ENCODE measurements at places on chromosomes 7 and 10.

DNA sequence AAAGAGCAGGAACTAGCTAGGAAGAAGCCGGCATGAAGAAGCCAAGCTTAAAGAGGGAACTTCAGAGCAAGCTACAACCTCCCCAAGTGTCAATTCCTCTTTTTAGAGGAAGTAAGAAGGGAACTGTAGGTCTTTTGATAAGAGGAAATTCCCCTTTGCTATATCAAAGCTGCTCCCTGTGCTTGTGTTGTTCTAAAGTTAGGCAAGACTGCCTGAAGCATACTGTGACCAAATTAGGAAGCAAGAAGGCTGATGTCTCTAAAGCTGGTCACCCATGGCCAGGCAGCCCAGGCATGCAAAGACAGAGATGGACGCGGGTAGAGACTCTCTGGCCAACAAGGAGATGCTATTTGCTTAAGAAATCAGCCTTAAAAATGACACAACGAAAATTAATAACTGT lies 87.9 kb downstream of the RNF216 start:
- no peak for DNase-seq

DNA sequence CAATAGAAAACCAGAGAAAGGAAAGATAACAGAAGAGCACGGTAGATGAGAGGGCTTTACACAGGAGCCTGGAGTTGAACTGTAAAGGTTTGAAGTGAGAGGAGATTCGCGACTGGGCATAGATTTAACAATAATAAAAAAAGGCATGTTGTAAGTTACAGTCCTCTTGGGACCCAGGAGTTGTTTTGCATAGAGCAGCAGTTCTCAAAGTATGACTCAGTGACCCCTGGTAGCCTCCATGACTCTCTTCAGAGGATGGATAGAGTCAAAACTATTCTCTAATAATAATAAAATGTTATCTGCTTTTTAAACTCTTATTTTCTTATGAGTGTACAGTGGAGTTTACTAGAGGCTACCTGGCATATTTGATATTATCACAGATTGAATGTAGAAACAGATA lies 262.3 kb downstream of the SORCS3 start:
- DNase-seq, result no peak

GRCh38 chr7:2787251-2787951 lies 56.7 kb downstream of the GNA12 start:
- no peak for DNase-seq

DNA sequence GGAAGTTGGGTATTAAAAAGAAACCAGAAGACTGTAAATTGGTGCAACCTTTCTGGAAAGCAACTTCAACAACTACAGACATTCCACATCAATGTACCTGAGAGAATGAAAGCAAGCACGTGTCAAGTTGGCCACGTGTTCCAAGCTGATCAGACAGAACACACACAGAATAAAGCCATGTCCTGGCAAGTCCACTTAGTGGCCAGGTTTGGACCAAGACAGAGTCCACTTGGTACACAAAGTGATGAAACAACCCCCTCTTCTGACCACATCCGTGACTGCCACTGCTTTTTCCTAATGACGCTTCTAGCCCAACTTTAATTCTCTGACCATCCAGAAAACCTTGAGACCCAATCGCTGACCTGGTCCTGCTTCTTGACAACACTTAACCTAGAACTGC lies 109.4 kb downstream of the ABLIM1 start:
- no peak for DNase-seq

- DNase-seq, result no peak
Observed at GRCh38 chr7:91356915-91357314, 92.7 kb downstream of the FZD1 start.

DNA sequence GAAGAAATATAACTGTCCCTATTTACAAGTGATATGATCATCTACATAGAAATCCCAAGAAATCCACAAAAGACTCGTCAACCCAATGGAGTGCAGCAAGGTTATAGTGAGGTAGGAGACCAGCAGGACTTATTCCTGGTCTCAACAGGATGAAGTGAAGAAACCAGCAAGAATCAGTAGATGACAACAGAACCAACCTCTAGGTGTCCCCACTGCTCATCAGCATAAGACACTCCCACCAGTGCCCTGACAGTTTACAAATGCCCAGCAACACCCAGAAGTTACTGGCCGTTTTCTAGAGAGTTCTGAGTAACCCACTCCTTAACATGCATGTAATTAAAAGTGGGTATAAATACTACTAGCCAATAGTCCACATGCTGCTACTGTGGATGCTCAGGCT lies 470.5 kb upstream of the LRRTM3 start:
- DNase-seq, result no peak

GRCh38 chr10:71580926-71581325 lies 138.7 kb downstream of the C10orf105 start:
- DNase-seq, result no peak

DNA sequence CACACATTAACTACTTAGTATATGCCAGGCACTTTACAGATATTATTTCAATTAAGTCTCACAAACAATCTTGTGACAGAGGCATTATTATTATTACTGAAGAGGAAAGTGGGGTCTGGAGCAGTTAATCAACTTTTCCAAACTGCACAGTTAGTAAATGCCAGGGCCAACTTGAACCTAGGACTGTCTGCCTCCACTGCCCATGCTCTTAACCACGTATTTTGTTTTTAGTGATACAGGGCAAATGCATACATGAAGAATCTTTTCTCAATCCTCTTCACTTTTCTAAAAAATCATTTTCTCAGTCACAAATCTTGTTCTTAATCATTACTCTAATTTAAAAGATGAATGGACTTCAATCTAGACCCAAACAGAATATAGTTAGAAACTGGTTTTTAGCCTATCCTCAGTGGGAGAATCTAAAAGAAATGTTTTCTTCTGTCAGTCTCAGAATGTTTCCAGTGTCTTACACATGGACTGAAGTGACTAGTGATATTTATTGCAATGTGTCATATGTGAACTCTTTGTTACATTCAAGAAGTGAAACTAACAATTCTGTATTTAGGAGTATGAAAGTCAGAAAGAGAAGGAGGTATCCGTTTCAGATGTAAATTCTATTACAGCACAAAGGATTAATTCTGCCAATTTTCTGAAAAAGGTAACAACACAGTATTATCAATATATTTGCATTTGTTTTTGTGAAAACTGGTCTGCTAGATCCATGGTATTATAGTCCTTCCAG lies 55.5 kb upstream of the CCNJ start:
- DNase-seq, result no peak

- DNase-seq, result no peak
Observed at GRCh38 chr10:14456870-14457266, 126.1 kb upstream of the FRMD4A start.

- peak; percentile 62 for DNase-seq
Observed at GRCh38 chr10:6065406-6065805, 3.2 kb upstream of the IL2RA start.

GRCh38 chr10:109029870-109030269 lies 893.4 kb downstream of the XPNPEP1 start:
- no peak for DNase-seq

DNA sequence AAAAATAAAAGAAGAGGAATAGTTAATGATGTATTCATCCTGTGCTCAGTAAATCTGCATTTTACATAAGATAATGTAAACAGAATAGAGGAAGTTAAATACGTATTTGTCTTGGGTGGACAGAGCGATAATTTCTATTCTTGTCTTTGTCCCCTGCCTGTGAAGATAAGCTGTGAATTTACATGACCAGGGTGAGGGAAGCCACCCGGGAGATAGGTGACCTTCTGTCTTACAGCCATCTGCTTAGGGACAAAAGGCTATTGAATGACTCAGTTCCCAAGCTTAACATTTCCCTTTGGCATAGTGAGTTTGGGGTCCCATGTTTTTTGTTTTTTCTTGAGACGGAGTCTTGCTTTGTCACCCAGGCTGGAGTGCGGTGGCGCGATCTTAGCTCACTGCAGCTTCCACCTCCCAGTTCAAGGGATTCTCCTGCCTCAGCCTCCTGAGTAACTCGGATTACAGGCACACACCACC lies 88.7 kb upstream of the KCTD7 start:
- DNase-seq, result no peak

- no peak for DNase-seq
Observed at GRCh38 chr10:70679498-70679897, 7.2 kb downstream of the ADAMTS14 start.

GRCh38 chr10:76675561-76675950 lies 962.1 kb downstream of the KCNMA1 start:
- DNase-seq, result no peak

- no peak for DNase-seq
Observed at GRCh38 chr10:78028438-78029268, 662 bp downstream of the POLR3A start.

DNA sequence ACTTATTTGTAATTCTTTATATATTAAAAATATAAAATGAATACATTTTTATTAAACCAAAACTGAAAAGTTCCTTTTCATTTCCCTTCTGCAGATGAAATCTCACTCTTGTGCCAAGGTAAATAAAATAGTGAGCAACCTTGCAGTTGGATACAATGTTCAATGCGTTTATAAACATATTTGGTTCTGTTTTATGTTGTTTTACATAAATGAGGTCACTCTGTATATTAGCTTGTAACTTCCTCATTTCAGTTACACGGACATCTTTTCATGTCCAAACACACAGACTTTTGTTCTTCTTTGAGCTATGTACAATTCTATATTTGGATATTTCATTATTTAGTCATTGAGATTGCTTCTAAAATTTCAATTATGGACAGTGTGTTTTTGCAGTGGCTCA lies 107.7 kb downstream of the BBS9 start:
- DNase-seq, result no peak

DNA sequence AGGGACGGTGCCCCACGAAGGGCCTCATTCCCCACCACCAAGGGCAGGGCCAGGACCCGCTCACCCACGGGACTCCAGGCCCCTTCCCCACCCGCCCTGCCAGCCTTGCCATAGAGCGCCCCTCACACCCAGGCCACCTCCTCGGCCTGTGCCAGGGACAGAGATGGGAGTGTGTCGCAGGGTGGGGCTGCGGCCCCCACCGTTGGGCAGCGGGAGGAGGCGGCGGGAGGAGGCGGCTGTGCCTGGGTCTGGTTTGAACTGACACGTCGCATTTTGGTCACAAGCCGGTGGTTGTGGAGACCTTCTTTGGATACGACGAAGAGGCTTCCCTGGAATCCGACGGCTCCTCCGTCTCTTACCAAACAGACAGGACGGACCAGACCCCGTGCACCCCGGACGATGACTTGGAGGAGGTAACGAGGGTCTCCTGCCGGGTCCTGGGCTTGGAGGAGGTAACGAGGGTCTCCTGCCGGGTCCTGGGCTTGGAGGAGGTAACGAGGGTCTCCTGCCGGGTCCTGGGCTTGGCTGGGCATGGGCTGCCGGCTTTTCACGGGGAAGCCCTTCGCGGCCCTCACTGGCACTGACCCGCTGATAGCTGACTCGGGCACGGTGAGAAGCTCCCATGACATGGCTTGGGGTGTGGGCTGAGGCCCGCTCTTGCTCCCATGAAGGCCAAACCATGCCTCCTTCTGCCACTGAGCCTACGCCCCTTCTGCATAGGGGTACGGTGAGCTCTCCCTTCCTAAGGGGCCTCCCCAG lies 46.4 kb upstream of the DPYSL4 start:
- no peak for DNase-seq

- DNase-seq, result no peak
Observed at GRCh38 chr7:30971440-30971839, 7.7 kb downstream of the GHRHR start.

GRCh38 chr7:47392241-47392759 lies 189.6 kb downstream of the TNS3 start:
- DNase-seq, result no peak
